ENCODE measurements at places on chromosomes 1 and 21.
A peak's percentile ranks its signal among the peaks of the same experiment; 100 is the strongest.

DNA sequence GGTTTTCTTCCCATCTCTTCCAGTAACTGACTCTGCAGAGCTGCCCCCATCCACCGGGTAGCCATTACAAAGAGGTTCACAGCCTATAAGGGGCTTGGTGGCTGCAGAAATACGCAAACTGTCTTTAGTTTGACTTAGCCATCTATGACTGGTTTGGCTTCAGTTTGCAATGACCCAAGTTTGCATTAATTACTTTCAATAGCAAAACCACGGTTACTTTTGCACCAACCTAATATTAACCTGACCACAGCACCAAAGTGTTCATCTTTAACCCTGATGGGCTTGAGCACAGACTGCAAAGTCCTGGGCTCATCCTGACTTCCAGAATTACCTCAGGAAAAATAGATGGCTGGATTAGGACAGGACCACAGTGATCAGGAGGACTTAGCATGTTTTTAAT is 2.2 kb upstream of the HAO2 start:
- DNase-seq = no peak

DNA sequence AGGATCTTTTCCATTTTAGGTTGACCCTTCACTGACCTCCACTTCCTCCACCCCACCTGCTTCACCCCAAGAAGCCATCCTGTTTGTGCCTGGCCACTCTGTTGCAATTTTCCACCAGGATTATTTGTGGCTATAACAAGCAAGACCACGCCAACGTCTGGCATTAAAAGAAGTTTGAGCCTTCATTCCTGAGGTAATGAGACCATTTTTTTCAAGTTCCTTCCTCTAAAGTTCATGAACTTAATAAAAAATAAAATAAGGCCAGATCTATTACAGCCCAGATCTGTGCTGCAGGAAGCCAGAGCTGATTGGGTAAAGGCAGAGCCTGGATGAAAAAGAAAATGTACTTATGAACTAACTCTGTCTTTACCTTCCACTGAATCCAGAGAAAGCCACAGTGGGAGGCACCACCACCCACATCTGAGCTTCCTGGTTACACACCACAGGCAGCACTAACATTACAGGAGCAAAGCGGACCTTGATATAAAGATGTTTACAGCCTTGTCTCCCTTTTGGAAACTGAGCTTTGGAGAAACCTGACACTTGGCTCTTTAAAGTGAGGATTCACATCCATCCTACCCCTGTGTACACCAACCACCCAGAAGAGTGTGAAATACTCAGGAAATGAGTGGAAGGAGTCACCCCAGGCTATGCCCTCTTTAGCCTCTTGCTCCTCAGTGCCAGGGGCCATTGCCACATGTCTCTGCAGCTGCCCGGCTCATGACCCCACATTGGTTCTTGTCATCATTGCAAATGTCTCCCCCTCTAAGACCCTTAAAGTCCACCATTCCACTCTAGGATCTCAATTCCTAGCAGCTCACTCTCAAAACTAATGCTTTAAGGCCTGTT is 293.6 kb downstream of the PLPP3 start:
- DNase-seq = no peak

GRCh38 chr1:226181996-226182714 is 4.4 kb downstream of the ACBD3 start:
- DNase-seq = no peak

DNA sequence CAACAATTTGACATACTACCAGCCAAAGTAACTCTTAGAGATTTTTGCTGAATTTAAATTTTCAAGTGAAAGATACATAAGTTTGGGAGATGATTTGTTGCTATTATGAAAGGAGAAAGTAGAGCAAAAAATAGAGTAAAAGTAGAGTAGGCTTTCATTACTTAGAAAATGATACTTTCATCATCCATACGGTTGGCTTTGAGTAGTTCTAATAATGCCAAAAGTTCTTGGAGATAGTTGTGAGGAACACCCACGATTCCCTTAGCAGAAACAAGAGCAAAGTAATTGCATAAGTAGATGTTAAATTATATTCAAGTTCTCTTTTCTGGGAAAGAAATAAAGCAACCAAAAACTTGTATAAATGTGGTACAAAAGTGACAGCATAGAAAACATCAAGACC is 95.0 kb upstream of the VAV3 start:
- DNase-seq = no peak

DNA sequence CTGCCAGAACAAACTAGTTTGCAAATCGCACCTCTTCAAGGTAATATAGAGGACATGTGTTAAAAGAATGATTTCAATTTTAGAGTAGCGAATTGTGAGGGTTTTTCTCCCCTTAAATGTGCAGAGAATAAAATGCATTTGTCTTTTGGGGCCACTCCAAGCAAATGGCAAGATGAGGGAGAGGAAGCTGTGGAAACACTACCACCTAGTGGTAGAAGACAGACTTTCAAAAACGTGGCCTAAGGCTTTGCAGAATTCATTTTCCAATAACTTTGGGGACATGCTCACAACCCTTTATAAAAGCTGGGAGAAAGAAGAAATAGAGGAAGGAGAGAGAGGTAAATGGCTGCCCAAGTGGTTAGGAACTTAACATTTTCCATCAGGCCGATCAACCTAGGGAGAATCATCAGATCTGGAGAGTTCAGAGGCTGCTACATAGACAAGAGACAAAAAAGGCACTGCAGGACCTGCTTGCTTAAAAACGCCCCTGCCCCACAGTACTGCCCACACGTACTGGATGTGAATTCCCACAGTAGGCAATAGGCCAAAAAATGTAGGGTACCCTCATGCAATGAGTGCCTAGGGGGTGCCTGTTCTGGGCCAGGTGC is 15.7 kb upstream of the RCAN1 start:
- DNase-seq = peak; percentile 45

GRCh38 chr1:93678491-93678890 is 3.1 kb downstream of the BCAR3 start:
- DNase-seq = no peak

DNA sequence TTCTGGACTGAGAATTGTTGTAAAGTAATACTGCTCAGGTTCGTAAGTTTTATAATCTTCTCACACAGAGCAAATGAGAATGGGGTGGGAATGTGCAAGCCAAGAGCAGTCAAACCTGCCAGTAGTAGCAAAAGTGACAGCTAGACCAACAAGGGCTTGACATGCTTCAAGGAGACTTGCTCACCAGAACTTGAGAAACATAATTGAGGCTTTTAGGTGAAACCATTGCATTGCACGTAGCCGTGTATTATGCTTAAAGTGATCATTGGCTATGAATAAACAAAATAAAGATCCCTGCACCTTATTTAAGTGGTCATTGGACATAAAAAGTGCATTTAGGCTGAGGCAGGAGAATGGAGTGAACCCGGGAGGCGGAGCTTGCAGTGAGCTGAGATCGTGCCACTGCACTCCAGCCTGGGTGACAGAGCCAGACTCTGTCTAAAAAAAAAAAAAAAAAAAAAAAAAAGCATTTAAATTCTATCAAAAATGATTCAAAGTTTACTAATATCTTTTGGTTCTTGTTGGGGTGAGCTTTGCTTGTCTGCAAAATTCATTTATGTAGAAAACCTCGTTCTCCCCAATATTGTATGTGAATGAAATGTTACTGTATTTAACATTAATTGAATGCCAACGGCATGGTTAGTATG is 11.8 kb upstream of the CCT8 start:
- DNase-seq = no peak

- DNase-seq = no peak
Measured at GRCh38 chr1:93672477-93673162, 9.0 kb downstream of the BCAR3 start.

DNA sequence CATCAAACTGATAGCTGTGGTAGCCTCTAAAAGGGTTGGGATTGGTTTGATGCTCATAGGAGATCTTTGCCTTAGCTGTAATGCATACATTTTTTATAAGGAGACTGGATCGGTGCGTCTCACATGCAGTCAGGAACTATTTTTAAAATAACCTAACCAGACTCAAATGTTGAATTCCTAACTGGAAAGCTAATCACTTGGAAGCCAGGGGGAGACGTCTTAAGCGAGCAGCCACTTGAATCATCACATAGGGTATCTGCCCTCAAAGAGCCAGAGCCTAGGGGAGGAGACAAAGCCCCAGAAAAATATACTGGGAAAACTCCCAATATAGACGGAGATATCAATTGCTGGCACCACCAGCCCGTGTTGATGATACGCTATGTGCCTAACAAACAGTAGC is 61.7 kb upstream of the PUM1 start:
- DNase-seq = no peak

DNA sequence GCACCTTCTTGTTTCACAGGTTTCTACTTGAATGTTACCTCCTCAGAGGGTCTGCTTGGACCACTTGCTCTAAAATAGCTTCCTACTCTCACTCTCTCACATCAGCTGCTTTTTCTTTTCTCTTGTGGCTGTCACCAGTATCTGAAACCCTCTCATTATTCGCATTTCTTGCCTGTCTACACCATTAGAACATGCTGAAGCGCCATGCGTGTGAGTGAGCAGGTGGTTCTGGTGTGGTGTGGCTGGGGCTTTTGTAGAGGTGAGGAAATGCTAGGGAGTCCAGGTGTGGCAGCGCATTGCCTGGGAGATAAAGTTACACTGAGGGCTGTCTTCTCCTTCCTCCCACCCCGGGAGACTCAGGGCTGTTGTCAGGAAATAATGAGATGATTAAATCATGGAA is 4.1 kb downstream of the ZNF362 start:
- no peak for DNase-seq

GRCh38 chr1:66251546-66251945 is 282.4 kb upstream of the SGIP1 start:
- no peak for DNase-seq

GRCh38 chr1:48741380-48741779 is 35.3 kb downstream of the BEND5 start:
- no peak for DNase-seq

All from activated CD4-positive, alpha-beta T cell treated with anti-CD3 and anti-CD28 coated beads, Interleukin-2, amount 50 U/mL, for 24 hours (primary cell).